ENCODE measurements at places on chromosomes 16 and 17.

- DNase-seq, result no peak
These were observed 197.3 kb upstream of the PMFBP1 start for GRCh38 chr16:72369274-72369673.

DNA sequence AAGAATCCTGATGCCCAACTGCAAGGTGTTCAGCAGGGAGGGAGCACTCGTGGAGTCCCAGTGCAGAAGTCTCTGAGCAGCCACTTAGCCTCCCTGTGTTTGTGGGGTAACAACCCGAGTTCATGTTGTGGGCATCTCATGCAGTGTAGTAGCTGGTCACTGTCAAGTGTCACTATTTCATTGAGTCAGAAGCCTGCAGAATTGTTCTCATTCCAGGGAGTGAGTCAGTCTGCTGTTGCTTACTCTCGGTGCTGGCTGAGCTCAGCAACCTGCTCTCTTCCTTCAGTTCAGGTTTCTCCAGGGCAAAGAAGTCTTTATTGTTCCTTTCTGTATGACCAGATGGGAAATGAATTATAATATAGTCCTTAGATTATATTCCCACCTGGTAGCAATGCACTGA is 24.1 kb downstream of the HMOX2 start:
- no peak for DNase-seq

DNA sequence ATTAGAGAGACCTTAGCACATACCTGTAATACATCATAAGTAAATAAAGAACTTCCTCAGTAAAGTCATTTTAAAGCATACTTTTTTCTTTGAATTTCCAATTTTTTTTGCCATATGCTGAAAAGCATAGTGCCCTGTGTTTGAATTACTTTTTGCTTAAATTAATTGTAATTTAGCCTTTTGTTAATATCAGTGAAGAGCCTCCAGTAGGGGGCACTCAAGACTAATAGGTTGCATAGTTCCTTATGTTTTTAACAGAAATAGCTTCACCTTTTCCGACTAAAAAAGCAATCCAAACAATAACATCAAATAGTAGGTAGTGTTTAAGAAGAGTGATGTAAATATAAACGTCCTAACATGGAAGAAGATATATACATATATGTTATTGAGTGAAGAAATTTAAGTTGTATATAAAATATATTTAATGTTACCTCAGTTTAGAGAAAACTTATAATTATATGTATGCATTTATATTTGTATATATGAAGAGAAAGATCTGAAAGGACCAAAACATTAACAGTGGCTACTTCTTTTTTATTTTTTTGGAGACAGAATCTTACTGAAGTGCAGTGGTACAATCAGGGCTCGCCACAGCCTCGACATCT is 18.6 kb downstream of the RAD51C start:
- DNase-seq, result peak; percentile 50

DNA sequence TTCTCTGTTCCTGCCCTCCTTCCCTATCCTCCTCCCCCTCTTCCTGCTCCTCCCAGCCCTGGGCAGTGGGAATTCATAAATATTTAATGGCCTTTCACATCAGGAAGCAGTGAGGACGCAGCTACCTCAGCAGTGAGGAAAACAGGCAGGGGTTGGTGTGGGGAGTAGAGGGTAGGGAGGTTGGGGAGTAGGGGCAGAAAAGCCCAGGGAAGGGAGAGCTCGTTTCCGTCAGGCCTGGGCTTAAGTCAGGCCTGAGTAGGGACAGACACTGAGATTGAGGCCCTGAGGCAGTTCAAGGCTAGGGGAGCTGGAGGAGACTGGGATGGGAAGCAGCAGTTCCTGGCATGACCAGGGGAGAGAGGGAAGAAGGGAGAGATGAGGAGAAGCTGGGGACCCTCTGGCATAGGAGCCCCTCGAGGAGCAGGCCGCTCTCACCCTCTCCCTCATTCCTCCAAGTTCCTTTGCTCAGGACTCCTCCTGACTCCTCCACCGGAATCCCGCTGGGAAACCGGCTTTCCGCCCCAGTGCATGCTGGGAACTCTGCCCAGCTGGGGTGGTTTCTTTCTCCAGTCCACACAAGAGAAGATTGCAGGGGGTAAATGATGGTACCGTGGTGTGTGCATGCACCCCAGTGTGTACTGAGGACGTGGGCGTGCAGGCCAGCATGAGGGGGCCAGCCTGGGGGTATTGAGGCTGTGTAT is 6.2 kb downstream of the SAMD14 start:
- peak; percentile 58 for DNase-seq

DNA sequence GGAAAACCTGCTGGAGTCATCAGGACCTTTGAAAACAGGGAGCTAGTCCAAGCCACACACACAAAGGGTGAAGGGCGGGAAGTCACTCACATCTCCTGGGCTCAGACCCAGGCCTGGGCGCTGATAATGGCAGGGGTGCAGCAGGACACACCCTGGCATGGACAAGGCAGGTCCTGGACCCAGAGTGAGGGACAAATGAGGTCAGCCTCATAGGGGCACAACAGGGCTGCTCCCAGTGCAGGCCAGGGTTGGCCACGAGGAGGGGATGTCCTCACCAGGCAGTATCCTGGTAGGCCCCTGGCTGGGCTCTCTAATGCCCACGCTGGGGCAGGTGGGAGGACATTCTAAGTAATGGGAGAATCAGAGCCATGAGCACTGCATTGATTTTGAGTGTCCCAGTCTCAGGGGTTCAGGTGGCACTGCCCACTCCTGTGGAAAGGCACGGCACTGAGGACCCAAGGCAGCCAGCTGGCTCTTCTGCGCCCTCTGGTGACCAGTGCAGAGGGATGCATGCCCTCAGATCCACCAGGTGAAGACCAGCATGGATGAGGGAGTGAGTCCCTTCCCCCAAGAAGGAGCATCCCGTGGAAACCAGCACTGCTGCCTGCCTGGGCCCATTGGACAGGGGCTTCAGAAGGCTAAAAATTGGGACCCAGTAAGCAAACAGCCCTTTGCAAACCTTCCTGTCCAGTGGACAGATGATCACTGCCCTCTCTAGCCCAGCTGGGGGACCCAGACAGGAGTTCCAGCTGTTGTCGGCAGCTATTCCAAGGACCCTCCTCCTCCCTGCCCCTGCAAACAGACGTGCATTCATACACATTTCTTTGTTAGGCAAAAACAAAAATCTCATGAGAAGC is 23.4 kb upstream of the SREBF1 start:
- DNase-seq, result peak; percentile 89

DNA sequence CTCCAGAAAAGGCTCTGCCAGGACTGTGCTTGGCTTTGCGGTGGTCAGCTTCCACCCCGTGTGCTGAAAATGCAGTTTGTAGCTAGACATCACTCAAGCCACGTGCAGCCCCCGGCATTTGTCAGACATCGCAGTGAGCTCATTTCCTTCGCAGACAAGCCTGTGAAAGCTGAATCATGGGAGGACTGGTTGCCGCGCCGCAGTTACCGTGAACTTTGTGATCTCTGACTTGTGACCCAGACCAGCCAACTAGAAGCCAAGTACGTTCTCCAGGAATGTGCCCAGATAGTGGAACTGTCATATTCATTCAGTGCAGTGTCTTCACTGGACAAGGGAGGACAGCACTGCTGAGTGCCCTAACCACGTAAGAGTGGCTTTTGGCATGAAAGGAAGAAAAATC is 58.1 kb downstream of the NDE1 start:
- no peak for DNase-seq

DNA sequence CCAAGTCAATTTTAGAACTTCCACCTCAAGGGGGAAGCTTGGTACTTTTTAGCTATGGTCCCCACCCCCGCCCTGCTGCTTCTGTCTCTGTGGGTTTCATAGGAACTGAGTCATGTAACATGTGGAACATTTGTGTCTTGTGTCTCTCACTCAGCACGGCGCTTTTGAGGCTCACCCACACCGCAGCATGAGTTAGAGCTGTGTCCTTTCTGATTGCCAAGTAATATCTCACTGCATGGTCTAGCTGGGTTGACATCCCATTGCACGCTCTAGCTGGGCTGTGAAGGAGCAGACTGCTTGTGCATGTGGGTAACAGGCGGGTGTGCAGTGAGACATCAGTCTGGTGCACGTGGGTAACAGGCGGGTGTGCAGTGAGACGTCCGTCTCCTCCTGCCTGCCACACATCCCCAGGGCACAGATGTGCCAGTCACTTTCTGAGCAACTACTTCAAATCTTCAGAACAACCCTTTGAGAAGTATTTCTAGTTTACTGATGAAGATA is 26.4 kb upstream of the SLC7A5 start:
- no peak for DNase-seq

DNA sequence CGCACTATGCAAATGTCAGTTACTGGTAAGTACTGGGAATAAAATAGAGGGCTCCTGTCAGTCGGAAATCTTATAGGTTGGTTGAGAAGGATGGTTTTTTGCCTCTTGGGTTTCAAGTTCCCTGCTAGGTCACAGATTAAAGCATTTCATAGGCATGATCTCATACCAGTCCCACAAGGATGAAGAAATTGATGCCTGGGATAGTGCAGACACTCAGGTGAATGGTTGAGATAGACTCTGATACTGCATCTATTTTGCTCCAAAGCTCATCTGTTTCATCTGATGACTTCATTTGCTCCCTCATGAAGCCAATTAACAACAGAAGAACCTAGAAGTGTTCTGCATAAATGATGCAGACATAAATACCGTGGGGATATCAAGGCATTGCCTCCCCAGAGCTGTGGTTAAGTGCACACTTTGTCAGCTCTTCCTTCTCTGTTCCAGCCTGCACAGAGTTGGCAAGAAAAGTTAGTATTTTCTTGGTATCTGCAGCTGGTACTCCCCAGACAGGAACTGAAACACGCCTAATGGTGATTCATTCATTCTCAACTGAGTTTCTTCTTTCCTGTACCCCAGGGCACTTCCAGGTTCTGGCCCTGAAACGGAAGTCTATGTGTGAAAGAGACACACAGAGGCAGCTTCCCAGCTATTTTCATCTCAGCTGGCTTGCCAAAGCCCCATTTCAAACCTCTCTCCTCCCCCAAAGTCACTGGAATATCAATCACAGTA is 418.3 kb upstream of the SALL1 start:
- no peak for DNase-seq

- no peak for DNase-seq
These were observed 22.0 kb upstream of the ABCA10 start for GRCh38 chr17:69250641-69251040.

- peak; percentile 22 for DNase-seq
These were observed 133.6 kb downstream of the SNX11 start for GRCh38 chr17:48241131-48241591.

DNA sequence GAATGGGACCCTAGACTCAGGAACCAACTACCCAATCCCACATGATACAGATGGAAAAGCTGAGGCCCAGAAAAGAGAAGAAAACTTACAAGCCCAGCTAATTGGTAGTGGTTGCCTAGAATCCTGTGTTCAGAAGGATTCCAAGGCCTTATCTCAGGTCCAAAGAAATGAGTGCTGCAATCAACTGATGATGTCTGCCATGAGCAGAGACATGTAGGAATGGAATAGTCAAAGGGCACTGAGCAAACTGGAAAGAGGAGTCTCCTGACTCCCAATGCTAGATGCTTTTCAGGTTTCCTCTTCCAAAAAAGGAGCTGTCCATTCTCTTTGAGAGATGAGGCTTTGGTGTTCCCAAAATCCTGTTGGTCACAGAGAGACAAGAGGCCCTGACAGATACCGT is 210.6 kb downstream of the ZNF423 start:
- DNase-seq, result no peak

DNA sequence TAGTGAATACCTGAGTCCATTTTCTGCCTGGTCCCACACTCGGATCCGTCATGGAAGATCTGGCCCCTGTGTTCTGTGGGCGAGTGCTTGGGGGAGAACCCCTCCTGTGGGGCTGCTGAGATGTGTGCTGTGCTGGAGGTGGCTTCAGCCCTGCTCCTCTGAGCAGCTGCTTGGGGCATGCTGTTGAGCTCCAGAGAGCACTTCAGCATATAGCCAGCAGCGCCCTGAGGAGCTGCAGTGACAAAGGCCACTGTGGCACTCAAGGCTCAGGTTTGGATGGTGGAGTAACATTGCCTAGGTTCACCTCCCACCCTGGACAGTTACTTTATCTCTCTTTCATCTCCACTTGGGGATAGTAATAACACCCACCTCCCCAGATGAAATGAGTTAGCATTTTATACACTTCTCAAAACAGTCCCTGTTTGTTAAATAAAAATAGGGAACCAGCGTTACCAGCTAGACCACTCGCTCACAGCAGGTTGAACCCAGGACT is 75.3 kb downstream of the KSR1 start:
- DNase-seq, result no peak

DNA sequence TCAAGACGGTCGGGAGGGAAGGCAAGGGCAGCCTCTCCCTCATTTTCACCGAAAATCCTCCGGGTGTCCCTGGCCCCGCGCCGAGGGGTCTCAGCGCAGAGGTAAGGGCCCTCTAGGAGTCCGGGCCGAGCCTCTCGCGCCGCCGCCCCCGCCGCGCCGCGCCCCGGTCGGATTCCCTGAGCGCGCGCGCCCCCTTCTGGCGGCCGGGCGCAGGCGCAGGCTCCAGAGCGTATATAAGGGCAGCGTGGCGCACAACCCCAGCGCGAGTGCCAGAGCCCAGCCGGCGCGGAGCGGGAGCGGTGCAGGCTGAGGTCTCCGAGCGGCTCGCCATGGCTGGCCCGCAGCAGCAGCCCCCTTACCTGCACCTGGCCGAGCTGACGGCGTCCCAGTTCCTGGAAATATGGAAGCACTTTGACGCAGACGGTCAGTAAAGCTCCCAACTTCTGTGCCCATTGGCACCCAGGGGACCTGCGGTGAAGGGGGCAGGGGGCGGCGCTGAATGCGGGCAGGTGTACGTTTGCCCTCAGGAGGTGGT is at the start of gene CALB2:
TSS of gene CALB2 (plus strand) at position 260 of the 535 bp plus-strand sequence. CDS start at position 330, 70 bp downstream.
- peak; percentile 95 for DNase-seq

- DNase-seq, result no peak
These were observed 16.6 kb downstream of the NAA60 start for GRCh38 chr16:3460121-3460520.

Data from iPS-NIHi11 (cell line).